ENCODE measurements at places on chromosomes 6 and 20.

GRCh38 chr20:43238266-43238665 is 48.6 kb upstream of the PTPRT start:
- no peak for DNase-seq

DNA sequence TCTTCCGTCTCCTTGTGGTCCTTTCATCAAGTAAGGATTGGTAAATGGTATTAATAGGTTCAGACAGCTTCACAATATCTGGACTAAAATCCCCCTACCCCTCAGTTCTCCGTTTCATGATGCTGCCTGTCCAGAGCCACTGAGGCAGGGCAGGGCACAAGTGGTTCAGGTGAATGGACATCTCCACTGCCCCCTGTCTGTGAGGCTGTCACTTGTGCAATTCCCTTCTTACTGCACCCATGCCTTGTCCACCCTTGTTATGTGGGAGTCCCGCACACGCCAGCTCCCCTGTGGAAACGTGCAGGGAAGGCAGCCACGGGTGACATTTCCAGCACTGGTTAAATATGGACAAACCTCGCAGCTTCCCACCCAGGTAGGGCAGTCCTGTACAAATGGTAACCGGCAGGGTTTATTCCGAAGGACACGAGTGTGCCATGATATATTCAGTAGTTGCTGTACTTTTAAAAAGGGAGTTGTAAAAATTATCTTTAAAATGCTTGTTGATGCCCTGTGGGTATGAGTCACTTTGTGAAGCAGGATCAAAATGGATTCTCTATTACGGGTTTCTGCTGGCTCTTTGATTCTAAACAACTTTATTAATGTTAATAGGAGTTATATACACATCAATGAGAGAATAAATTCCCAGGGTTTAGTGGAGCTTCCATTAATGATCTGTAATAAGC is 73.5 kb downstream of the FYN start:
- no peak for DNase-seq

DNA sequence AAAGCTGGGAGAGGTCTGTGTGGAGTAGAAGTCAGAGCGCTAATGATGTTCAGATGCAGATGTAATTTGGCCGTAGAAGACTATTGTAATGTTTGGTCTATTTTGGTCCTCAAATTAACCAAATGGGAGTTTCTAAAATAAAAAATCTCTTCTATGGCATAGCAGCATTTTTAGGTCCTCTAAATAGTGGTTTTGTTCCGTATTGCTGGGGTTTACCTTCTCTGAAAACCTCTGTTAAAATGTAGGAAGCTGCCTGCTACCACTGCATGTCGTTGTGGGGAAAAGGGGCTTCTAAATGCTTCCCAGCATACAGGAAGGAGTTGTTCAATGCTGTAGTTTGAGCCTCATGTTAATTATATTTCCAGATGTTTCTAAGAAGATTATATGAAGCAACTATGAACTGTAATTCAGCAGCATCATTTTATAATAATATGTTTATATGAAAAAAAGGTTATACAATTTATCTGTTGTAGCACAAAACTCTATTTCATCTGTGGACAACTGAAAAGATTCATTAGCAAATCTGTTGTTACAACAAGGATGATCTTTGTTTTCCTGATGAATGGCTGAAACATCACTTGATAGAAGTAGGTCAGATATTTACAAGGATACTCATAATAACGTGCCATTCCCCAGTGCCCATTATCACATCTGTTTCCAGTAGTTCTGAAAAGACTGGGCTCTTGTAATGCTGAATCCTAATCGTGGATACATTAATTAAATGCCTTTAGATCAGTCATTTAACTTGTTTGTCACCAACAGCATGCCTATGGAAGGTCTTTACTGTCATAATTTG is 256.6 kb downstream of the TBC1D7 start:
- DNase-seq = no peak

DNA sequence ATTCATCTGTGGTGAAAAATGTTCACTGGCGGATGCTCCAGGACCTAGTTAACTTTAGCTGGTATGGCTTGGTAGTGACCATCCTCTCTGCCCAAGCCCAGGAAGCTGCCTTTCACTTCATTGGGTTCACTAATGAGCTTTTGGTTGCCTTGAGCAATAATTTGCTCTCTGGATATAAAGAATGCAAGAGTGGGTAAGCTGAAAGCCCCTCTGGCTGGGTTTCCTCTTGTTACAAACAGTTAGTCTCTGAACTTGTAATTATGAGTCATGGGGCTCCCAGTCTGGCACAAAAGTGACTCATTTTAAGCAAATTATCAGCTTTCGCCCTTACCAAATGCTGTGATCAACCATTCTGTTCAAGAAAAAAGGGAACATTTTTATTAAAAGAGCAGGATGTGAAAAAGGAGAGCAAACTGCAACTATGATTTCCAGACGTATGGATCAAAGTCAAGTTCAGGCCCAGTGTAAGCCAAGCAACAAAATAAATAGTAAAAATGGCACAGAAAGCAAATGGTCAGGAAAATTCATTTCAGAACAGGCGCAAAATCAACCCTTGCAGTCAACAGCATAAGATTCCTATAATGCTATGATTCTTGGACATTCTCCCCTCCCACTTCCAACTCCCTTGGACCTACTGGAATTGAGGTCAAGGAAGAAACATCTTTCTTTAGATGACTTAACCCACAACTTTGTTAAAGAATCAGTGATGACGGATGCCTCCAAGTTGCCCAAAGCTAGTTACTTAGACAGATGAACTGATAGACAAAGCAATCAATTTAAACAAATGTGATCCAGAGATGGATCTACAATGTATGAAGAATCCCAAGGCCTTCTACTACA is 130.0 kb upstream of the KCNK16 start:
- DNase-seq = no peak

DNA sequence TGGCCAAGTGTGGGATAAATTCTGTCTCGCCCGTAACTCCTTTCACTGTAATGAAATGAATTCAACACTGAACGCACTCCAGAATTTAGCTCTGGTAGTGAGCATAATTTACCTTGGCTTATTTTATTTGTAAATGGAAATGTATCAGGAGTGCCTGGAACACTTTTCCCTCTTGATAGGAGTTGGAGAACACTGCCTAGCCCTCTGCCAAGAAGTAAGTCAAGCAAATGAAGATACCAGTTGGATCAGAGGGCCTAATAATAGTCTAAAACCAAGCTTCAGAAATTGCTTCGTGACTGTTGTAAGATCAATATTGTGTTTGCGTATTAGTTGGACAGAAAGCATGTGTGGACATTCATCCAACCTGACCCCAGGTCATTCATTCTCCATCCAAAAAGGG is 64.6 kb upstream of the TPD52L1 start:
- no peak for DNase-seq

GRCh38 chr6:99189823-99190721 is 159.4 kb downstream of the FAXC start:
- no peak for DNase-seq

GRCh38 chr6:31580807-31581433 is 1.3 kb downstream of the LTB start:
- peak; percentile 86 for DNase-seq

- no peak for DNase-seq
These were observed 81.1 kb upstream of the SMIM8 start for GRCh38 chr6:87241304-87241703.

DNA sequence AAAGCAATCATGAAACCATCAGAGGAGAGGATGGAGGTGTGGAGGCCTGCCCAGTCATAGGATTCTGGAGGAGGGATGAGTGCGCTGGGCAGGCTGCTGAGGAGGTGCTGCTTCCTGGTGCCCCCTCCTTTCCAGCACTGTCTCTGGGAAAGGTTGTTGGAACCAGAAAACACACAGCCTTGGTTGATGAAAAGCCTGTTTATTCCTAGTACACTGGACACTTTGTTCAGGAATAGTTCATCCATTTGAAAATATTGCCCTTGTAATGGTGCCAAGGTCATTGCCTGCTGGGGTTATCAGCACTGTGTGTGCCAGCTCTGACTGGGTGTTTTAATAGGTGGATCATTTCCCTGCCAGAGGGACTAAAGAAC is 83.7 kb upstream of the ARMC2 start:
- no peak for DNase-seq

DNA sequence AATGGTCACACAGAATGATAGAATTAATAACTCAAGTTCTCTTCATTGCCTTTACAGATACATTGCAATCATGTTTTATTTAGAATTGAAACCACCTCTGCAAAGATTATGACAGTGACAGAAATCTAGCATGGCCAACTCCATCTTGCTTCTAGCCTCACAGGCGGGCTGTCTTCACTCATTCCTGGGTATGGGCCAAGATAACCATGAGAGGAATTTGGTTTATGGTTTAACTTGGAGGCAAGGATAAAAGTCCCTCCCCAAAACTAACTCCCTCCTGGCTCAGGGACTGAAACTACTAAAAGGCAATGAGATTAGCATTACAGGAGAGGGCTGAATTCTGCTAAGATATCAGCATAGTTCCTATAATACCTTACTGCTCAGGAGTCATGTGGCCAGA is 95.2 kb upstream of the CST7 start:
- no peak for DNase-seq

DNA sequence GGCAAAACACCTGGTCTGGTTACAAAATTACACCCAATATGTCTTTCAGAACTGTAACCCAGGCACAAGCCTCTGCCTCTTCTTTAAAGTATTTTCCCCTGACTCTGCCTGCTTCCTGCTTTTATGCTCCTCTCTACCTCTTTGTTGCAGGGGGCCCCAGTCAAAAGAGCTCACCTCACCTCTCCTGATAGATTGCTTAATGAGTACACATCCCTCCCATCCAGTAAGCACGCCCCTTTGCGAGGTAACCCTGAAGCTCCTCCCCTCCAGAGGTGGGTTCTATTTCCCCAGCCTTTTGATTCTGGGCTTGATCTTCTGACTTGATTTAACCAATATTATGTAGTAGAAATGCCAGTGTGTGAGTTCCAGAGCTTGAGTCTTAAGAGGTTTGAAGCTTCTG is 56.6 kb upstream of the EYA2 start:
- no peak for DNase-seq

GRCh38 chr6:58419321-58419720 is 1101.9 kb downstream of the PRIM2 start:
- no peak for DNase-seq

- DNase-seq = no peak
These were observed 69.0 kb upstream of the CITED2 start for GRCh38 chr6:139443231-139444112.
